ENCODE measurements at places on chromosomes 7 and 10.

DNA sequence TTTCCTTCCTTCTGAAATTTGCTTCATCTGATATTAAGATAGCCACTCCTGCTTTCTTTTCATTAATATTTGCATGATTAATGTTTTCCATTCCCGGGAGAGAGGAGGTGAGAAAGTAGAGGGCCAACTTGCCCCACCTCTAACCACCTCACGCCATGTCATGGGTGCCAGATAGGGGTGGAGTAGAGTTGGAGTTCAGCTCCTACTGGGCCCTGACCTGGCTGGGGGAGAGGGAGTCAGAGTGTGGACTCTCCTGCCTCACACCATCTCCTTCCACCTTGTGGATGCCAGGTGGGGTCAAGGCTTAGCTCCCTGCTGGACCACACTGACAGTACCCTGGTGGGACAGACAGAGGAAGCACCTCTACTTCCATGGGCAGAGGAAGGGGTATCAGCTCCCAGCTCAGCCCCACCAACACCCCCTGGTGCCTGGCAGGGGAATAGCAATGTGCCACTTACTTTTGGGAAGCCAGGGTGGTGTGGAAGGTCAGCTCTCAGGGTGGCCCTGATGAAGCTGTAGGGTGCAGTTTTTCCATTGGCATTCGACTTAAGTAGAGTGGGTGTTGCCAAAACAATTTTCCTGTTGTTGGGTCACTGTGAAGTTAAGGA lies 28.0 kb downstream of the CHST12 start:
- DNase-seq: no peak

DNA sequence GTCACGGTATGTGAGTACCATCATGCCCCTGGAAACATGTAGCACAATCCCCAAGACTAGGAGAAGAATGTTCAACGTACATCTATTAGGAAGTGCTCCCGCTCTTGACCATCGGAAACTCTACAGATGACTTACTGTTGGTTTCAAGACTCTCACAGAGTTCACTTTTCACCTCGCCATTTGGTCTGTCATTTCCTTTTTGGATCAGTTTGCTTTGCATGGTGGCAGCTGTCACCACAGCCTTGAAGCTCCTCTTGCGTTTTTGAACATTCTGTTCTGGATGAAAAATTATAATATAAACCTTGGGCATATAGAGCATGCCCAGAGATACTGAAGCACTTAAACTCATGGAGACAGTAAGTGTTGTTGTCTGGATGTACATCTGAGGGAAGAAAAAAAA lies 806.8 kb downstream of the GRM8 start:
- no peak for DNase-seq

- no peak for DNase-seq
Measured at GRCh38 chr7:26035552-26035951, 116.4 kb upstream of the NFE2L3 start.

GRCh38 chr7:101362334-101363195 lies at the start of gene COL26A1:
COL26A1 (plus strand) TSS chr7:101362875; CDS start chr7:101363033, 158 bp downstream.
- DNase-seq: no peak

- DNase-seq: no peak
Measured at GRCh38 chr10:79585870-79586527, 24.7 kb upstream of the SFTPA1 start.

DNA sequence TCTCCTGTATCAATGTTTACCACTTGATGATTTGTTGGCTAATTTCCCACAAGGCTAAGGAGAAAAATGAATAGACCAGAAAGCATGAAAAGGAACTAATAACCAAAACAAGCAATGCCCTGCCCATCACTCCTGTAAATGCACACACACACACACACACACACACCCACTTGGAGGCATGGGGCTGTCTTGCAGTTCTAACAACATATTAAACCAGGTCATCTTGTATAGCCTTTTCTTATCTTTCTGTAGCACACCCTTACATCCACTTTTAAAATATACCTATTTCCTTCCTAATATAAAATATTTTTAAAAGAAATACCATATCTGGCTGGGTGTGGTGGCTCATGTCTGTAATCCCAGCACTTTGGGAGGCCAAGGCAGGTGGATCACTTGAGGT lies 105.3 kb downstream of the CTTNBP2 start:
- no peak for DNase-seq

All from NCI-H1092 (cell line).